ENCODE measurements at places on chromosomes 12 and 14.

- no peak for DNase-seq
Observed at GRCh38 chr12:24360461-24360860, 411.0 kb upstream of the SOX5 start.

GRCh38 chr12:106214571-106214970 is 33.2 kb downstream of the CKAP4 start:
- DNase-seq: no peak

DNA sequence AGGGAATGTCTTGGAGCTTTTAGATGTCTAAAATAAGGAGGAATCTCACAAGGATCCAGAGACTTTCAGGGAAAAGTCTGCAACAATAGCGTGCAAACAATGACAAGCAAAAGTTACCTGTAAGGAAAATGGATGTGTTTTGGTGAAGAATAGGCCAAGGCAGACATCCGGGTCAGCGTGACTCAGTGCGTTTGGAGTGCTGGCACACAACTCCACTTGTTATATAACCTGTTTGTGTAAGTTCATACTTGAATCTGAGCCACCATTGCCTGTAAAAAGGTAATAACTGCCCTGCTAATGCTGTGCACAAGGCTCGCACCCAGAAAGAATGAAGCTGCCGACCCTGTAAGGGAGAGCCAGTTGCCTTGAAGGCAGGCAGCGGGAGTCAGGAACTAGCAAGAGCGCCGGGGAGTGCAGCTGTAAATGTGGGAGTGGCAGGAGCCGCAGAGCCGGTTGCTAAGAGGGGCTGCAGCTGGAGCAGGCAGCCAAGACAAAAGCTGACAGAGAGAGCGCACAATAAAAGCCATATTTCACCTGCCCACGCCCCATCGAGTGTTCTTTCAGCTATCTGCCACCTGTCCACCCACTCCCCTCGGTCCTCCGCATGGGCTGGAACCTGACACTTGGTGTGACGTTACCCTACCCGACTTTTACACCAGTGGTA is 638.5 kb upstream of the MIS18BP1 start:
- DNase-seq: no peak

- DNase-seq: no peak
Observed at GRCh38 chr14:71591929-71592328, 340.3 kb upstream of the RGS6 start.

DNA sequence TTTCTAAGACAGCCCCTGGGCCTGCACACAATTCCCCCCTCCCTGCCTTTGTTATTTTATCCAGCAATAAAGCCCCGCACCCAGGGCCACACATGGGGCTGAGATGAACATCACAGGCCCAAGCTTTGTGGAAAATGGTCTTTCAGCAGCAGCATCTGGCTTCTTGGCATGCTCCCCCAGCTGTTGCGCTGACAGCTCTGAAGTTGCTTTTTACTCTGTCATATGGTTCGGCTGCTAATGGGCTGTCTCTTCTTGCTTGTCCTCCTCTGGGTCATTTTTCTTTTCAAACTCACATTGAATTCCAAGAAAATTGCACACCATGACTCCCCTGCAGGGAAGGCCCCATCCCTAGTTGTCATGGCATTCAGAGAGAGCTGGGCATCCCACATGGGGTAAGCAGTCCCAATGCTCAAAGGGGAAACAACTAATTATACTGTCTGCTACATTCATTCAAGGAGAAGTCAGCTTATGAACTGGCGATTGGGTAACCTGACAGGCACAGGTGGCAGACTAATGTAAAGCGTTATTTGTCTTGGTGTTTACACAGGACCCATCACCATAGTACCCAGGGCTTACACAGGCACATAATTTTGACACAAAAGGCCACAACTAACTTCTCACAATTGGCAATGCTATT is 74.0 kb upstream of the CDKN3 start:
- DNase-seq: no peak

GRCh38 chr14:68693926-68694325 is 98.9 kb downstream of the ZFP36L1 start:
- no peak for DNase-seq

- no peak for DNase-seq
Observed at GRCh38 chr12:51976376-51977160, 25.1 kb downstream of the ACVR1B start.

Data from activated CD8-positive, alpha-beta memory T cell treated with anti-CD3 and anti-CD28 coated beads for 1 hour (primary cell).